ENCODE measurements at places on chromosomes 12 and 14.

GRCh38 chr12:5899675-5900074 lies 45.4 kb downstream of the ANO2 start:
- no peak for DNase-seq

DNA sequence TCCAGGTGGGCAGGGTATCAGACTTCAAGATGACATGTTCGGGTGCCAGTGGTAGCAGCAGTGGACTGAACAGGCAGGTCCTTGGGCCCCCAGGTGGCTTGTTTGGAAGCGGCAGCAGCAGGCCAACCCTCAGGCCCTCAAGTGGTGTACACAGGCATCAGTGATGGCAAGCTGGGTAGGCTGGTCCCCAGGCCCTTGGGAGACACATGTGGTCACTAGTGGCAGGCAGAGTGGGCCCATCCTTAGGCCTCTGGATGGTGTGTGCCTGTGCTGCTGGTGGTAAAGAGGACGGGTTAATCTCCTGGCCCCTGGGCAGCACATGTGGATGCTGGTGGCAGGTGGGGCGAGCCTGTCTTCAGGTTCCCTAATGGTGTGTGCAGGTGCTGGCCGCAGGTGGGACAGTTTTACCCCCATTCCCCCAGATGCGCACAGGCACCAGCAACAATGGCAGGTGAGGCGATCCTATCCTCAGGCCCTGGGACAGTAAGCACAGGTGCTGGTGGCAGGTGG lies 8.0 kb downstream of the OAS2 start:
- DNase-seq, result no peak

GRCh38 chr12:113208041-113208934 lies 13.0 kb upstream of the TPCN1 start:
- no peak for DNase-seq

GRCh38 chr14:96052541-96053247 lies 13.5 kb downstream of the C14orf132 start:
- no peak for DNase-seq

- no peak for DNase-seq
Measured at GRCh38 chr12:94670898-94671297, 20.5 kb upstream of the TMCC3 start.
